ENCODE measurements at places on chromosomes 3 and 15.

GRCh38 chr3:31744913-31745312 lies 212.2 kb downstream of the STT3B start:
- DNase-seq = no peak

GRCh38 chr3:58470363-58471024 lies 21.4 kb upstream of the KCTD6 start:
- DNase-seq = no peak

GRCh38 chr15:73812806-73813465 lies 59.8 kb upstream of the INSYN1 start:
- DNase-seq = no peak

DNA sequence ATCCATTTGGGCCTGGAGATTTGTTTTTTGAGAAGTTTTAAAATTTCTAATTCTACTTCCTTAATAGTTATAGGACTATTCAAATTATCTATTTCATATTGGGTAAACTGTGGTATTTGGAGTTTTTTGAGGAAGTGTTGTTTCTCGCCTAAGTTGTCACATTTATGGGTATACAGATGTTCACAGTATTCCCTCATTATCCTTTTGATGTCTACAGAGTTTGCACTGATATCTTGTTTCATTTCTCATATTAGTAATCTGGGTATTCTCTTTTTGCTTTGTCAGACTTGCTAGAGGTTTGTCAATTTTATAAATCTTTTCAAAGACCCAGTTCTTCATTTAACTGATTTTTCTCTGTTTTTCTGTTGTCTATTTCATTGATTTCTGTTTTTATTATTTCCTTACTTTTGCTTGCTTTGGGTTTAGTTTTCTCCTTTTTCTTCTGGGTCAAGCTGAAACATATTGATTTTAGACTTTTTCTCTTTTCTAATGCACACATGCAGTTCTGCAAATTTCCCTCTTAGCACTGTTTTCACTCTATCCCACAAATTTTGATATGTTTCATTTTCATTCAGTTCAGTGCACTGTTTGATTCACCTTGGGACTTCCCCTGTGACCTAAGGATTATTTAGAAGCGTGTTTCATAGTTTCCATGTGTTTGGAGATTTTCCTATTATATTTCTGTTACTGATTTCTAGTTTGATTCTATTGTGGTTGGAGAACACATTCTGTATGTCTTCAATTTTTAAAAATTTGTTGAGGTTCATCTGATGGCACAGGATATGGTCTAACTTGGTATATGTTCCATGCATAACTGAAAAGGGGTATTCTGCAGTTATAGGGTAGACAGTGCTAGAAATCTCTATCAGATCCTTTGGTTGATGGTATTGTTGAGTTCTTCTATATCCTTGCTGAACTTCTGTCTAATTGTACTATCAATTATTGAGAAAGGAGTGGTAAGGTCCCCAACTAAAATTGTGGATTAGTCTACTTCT lies 79.6 kb downstream of the SUMF1 start:
- no peak for DNase-seq

DNA sequence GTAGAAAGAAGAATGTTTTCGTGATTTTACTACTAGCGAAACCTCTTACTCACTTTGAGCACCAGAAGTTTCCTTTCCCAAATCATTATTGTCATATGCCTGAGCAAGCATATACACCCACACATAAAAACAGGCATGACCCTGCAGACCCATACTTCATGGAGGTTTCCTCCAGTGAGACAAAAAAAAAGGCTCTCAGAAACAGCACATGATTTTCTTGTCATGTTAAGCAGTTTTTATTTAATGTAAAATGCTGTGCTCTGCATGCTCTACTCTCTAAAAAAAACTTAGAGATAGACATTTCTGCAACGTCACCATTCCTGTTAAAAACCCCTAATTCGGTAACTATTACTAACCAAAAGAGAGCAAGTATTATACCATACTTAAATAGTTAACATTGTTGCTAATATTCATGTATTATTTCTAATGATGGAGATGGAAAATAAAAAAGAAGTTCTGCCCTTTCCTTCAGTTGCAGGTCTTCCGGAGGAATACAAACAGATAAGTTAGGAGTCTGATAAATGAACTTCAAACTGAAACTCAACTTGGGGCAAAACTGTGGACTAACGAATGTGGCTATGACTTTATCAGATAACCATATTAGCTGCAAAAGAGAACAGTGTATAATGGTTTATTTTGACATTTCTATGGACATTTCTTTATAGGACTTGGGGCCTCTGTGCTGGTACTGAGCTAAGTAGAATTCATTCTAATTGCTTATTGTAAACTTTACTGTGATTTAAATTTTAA lies 15.9 kb downstream of the CD200R1 start:
- no peak for DNase-seq

DNA sequence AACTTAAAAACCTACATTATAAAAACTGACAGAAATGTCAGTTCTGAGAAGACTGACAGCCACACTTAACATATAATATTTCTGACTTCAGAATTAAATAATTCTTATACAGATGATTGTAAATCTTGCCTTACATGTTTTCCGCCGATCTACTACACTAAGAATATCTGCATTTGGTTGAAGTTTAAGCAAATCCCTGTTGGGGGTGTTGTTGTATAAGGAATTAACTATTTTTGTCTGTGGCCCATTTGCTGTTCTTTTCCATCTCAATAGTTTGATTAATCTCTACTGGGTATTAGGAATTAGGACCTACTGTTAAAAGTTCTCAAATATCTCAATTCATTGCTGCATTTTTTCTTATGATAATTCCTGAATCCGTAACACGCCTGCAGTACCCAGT lies 838.3 kb upstream of the ROBO1 start:
- DNase-seq = no peak

- DNase-seq = no peak
These were observed 468 bp upstream of the SPTBN5 start for GRCh38 chr15:41894251-41894790.

- DNase-seq = no peak
These were observed 2.0 kb upstream of the SLC24A1 start for GRCh38 chr15:65619626-65620290.
